ENCODE measurements at places on chromosomes 11 and 22.

DNA sequence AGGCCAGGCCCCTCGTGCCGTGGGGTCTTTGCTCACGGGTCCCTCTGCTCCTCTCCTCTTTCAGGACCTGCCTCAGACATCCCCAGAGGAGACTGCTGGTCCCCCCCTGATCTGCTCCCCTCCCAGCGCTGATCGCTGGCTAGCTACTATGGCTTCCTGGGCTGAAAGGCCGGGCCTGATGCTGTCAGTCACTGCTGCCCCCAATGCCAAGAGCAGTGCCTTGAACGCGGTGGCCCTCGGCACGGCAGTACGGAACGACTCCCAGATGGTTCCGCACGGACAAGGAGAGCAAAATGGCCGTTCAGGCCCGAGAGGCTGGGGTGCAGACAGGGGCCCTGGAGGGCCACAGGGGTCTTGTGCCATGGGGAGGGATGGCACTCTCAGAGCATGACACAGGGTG is 21.5 kb downstream of the SULT4A1 start:
- no peak for DNase-seq

DNA sequence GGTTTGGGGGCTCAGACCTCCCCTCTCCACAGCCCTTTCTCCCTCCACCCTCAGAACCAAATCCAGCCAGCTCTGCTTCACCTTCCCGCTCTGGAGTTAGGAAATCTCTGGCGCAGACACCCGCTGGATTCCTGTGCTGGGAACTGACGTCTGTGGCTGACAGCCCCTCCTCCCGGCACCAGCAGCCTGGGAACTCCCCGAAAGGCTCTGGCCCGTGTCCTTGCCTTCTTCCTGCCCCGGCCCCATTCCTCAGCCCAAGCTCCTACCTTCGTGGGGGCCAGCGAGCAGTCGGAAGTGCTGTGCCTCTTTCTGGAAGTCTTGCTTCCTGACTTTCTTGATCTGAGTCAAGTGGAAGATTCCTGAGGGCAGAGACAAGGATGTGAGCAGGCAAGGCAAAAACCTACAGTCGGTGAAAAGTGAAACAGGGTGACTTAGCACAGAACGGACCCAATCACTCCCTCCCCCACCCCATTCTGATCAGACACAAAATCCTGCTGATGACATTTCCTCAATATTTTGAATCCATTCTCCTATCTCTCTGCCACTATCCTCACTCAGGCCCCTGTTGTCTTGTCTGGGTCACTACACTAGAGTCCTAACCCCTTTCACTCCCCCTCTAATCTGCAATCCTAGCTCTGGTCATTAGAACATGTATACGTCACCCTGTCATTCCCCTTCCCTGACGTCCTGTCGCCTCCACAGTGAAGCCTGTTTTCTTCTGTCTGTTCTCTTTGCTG is 34.1 kb downstream of the CHRDL2 start:
- DNase-seq: peak; percentile 97

- DNase-seq: no peak
Measured at GRCh38 chr11:110242746-110243145, 53.7 kb downstream of the RDX start.

GRCh38 chr11:75279273-75279672 is 38.7 kb downstream of the TPBGL start:
- DNase-seq: peak; percentile 29

DNA sequence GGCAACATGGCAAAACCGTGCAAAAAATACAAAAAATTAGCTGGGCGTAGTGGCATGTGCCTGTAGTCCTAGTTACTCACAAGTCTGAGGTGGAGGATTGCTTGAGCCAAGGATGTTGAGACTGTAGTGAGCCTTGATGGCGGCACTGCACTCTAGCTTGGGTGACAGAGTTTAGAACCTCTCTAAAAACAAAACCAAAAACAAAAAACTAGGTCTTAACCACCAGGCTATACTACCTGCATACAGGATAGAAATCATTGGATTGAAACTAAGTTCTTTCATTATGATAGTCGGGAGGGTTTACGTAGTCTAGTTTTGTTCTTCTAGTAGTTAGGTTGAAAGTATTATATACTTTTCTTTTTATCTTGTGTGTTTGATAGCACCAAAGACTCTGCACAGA is 5.8 kb downstream of the RNF214 start:
- no peak for DNase-seq

- peak; percentile 43 for DNase-seq
Measured at GRCh38 chr22:42648368-42649245, 585 bp downstream of the CYB5R3 start.

GRCh38 chr22:26740253-26740652 is 82.9 kb downstream of the MIAT start:
- no peak for DNase-seq

GRCh38 chr11:10532526-10532925 is 8.5 kb downstream of the RNF141 start:
- DNase-seq: no peak

DNA sequence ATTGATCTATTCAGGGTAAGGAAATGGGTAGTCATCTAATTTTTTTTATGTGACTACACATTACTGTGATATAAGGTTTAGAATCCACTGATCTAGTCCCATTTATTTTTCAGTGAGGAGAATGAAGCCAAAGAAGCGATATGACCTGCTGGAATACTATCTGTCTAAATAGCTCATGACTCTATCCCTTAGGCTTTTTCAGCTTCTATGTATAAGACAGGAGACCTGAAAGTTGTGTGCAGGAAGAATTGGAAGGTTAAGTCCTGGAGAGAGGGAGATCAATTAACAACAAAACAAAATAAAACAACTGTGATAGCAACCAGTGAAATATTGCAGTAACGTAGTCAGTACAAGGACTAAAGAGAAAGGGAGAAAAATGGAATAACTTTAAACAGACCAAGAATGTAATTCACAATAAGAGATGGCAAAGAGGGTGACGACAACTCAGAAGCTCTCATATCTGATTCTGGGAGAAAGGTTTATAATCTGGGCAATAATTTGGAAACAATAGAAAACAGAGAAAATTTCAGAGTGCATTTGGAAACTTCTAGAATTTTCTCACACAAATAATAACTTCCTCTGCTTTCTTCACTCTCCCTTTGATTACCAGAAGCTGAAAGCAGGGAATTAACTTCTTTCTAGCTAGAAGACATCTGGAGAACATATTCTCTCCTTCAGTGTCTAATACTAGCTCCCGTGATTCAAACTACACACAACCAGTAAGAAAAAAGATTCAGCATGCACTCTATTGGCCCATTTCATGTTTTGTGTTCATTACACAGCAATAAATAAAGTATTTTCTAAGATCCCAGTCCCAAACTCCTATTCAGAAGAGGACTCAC is 19.2 kb upstream of the CASP12 start:
- no peak for DNase-seq

GRCh38 chr22:46121079-46121478 is 29.2 kb upstream of the PPARA start:
- no peak for DNase-seq

DNA sequence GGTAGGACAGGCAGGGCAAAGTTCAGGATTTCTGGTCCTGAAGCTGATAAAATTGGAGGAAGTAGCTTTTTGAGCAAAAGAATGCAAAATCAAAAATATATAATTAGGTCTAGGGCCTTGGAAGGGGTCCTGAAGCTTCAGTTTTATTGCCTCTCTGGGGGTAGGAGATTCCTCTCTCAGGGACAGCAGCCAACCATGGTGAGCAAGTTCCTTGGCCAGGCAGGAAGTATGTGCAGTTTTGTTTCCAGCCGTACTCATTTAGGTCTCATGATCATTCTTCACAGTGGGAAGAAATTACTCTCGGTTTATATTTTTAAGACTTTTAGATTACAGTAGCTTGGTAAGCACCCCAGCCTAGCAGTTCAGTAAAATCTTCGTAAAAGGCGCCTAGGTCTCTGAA is 2.9 kb upstream of the RAB38 start:
- DNase-seq: peak; percentile 28

DNA sequence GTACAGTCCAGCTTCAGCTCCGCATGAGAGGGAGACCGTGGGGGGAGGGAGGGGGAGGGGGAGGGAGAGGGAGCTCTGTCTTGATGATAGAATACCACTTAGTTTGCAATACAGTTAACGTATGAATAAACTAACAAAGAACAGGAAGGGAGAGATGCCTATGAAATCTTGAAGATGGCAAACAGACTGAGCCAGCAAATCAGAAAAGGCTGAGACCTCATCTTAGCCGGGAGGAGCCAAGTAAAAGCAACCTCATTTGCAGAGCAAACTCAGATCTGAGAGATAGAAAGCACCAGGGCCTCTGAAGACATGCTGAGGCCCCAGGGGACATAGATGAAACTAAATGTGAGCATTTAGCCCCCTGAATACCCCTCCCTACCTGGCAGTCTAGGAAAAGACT is 23.0 kb downstream of the APLP2 start:
- DNase-seq: no peak

DNA sequence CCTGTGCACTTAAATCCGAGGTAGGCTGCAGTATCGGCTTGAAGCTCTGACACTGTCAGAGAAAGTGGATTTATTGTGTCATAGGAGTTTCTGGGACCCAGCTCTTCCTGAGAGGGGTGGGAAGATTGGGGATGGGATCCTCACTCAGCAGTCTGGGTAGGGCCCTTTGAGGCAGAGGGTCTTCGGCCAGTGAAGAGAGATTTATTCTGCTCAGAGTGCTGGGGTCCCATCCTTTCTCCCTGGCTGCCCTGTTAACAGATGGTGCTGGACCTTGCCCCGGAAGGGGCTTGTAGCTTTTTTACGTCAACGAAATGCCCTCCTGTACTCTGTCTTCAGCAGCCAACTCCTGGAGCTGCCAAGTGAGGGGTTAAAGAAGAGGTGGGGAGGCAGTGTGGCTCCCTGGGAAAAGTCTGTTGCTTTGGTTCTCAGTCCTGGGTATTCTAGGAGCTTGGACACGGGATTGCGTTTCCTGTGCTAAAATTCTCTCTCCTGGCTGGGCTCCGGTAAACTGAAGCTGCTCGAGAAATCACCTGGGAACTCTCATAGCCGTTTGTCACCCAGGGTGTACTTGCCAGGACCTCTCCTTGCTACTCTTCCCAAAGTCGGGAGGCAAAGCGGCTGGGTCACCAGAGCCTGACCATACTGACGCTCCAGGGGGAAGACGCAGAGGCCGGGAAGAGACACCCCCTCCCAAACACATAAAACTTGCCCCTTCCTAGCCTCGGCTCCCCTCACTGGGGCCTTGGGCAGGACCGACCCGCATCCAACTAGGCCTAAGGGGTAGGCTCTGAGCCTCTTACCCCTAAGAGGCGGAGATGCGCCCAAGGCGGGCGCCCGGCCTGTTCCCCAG is 806 bp upstream of the SMDT1 start:
- peak; percentile 28 for DNase-seq

DNA sequence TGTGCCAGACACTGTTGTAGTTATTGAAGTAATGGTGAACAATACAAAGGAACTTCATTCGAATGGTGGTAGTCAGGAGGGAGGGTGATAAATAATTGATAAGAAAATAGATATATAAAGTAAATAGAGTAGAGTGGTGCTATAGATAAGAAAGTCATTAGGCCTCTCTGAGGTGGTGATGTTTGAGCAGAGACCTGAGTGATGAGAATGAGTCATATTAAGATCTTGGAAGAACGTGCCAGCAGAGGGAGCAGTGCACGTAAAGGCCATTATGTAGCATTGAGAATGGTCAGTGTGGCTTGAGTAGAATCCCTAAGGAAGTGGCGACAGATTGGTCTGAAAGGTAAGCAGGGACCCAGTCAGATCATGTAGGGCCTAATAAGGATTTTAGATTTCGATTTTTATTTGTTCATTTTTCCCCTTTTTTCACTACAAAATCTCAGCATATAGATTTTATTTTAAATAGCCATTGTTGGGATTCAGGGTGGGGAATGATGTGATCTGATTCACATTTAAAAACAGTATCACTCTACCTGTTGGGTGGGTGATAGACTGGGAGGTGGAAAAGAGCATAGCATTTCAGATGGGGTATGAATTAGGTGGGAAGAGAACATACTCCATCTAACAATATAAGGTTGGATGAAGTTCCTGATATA is 44.7 kb downstream of the CCDC90B start:
- DNase-seq: peak; percentile 76

- DNase-seq: peak; percentile 34
Measured at GRCh38 chr11:74397501-74398243, 561 bp downstream of the PGM2L1 start.

- no peak for DNase-seq
Measured at GRCh38 chr22:40325315-40325714, 21.0 kb upstream of the ADSL start.

GRCh38 chr11:76778874-76779273 is 4.3 kb upstream of the TSKU start:
- no peak for DNase-seq

DNA sequence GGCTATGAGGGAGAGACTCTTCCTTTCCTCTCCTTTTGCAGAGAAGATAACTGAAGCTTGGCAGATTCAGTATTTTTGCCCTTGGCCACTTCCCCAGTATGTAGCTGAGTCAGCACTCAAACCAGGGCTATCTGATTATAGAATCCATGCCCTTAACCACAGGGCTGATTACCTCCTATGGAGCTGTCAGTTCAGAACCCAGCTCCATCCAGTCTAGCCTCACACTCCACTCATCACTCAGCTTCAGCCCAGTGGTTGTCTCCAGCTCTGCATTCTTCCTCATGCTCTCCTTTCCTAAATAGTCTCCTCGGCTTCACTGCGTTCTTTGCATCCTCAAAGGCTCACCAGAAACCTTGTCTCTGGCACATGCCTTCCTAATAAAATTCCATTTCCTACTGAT is 151.6 kb upstream of the BLID start:
- DNase-seq: peak; percentile 48

- DNase-seq: no peak
Measured at GRCh38 chr22:39612811-39613548, 42.4 kb downstream of the CACNA1I start.

DNA sequence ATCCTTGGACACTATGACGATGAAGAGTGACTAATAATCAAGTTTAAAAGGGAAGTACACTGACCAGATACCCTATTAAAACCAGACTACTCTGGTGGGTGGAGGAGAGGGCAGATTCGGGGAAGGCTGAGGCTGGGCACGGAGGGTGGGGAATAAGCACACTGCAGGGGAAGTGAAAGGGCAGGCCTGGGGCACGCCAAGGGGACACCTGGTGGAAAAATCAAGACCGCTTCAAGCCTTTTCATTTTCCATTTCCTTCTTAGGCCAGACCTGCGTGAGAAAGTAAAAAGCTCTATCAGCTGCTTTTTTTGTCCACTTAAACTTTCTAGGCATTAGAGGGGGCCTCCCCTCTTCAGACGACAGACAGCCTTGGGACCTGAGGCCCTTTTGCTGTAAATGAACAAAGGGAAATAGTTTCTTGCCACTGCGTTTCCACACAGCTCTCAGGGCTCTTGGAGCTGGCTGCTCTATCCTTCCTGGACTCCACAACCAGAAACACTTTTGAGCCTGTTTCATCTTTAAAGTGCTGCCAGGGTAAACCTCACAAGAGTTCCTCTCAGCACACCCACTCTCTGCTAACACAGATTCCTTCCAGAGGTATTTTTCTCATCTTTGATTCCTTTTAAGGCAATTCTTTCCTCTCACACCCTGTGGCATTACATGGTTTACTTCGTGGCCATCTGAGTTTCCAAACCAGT is 25.0 kb upstream of the SERPIND1 start:
- peak; percentile 26 for DNase-seq

GRCh38 chr22:38766076-38766777 is 10.4 kb upstream of the SUN2 start:
- peak; percentile 56 for DNase-seq

GRCh38 chr11:6686006-6686405 is 2.9 kb upstream of the MRPL17 start:
- no peak for DNase-seq

GRCh38 chr11:67146516-67147226 is 27.6 kb downstream of the KDM2A start:
- DNase-seq: no peak

- DNase-seq: no peak
Measured at GRCh38 chr11:109209572-109209971, 212.4 kb upstream of the C11orf87 start.
